Activated naive CD4-positive, alpha-beta T cell treated with anti-CD3 and anti-CD28 coated beads, Interleukin-2, amount 50 U/mL, for 72 hours (primary cell): ENCODE measurements at places on chromosomes 3 and 15. TPM values are rescaled to one million over a fixed set of nuclear protein-coding genes. Genes with fewer than 3 reads are reported as not detected.

DNA sequence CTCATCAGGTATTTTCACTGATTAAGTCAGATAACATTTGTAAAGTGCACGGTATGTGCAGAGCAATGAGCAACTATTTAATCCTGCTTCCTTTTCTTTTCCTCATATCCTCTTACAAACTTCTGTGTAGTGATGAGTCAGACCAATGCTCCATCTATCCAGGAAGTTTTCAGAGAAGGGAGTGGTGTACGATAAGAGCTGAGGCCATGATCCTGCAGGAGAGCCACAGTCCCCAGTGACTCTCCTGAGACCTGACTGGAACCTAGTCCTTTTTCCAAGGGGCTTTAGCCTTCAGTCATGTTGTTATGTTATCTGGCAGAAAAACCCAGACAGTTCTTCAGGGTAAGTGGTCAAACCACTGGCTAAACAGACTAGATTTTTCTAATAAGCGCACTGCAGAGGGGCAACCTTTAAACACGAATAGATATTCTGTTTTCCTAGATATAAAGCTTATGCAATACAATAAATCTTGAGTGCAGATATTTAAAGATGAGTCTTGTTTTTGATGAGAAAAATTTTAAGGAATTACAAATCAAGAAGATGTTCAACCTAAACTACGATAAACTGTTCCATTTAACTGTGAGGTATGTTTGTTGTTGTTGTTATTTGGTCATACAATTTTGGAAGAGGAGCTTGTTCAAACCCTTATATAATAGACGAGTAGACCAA, 110.5 kb upstream of the RAP2B start:
- DNase-seq: no peak

DNA sequence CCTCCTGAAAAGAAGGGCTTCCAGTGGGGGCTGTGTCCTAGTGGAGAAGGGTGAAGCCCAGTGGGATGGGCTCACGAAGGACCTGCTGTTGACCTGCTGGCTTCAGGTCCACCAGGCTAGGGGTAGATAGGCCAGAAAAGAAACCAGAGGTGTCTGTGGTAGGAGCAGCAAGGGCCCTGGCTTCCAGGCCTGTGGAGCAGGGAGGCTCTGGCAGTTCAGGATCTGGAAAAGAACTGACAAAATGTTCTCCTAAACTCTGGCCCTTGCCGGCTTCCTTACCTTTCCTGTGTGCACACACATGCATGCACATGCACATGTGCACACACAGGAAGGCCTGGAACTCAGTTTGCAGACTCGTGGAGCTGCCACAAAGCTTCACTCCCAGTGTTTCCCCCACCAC, 49.7 kb downstream of the ABHD2 start:
- DNase-seq: no peak

ATP13A5 gene
- total RNA-seq: not detected

DNA sequence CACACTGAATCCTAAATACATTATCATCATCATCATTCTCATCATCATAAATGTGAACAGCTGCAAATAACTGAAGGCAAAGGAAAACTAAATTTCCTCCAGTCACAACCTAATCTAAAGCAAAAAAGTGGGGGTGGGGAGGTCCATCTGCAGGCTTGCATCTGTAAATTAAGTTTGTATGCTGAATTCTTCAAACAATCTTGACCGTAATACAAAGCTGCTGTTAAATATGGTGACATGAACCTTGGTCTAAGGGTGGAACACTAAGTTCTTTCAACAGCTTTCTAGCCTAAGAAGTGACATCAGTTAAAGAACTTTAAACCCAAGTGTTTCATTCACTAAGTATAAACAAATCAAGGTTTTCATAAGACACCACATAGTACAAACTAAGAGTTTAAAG, 4.3 kb downstream of the LRRFIP2 start:
- DNase-seq: no peak

- no peak for DNase-seq
Observed at GRCh38 chr15:43789409-43789808, 2.7 kb upstream of the SERF2 start.

GOLGA8T gene
- 0.49 TPM for total RNA-seq

TMEM212 gene
- total RNA-seq: not detected

CPLX3 gene
- total RNA-seq: not detected

DNA sequence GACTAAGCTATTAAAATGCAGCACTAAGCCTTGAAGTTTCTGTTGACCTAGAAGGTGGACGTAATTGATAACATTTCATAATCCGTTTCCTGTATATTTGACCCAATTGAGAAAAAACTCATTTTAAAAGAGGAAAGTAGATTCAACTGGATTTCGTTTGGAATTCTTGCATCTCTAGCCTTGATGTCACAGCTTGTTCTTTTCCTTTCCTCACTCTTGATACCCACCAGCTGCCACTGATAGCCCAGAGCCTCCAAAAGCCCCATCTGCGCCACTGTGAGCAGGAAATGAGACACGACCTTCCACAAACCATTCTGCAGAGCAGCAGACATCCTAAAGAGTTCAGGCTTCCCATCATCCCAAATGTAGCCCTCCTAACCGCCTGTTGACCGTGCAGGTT, 61.8 kb downstream of the FOXB1 start:
- no peak for DNase-seq

GUCA1C gene
- not detected for total RNA-seq

DNA sequence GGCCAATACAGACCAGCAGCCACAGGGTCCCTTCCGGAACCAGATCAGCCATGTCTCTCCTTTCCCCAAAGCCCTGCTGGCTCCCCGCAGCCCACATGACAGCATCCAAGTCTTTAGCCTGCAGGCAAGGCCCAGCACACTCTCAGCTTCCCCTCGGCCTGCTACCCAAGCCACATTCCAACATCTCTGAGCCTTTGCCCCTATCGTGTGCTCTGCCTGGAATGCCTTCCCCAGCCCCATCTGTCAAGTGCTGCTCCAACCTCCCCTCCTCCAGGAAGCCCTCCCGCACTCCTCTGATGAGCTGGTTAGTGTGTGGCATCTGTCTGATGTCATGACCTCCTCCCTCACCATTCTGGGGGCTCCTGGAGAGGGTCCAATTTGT, 8.5 kb downstream of the PLXND1 start:
- no peak for DNase-seq

RBP2 gene
- total RNA-seq: not detected

- no peak for DNase-seq
Observed at GRCh38 chr15:50126072-50126471, 7.0 kb upstream of the ATP8B4 start.
